ENCODE measurements at places on chromosomes 7 and 10. TPM values are rescaled to one million over a fixed set of nuclear protein-coding genes. Genes with fewer than 3 reads are reported as not detected.

Gene DPP6
- 0.56 TPM for total RNA-seq

GRCh38 chr7:36712015-36712414, 12.3 kb downstream of the AOAH start:
- no peak for DNase-seq

DNA sequence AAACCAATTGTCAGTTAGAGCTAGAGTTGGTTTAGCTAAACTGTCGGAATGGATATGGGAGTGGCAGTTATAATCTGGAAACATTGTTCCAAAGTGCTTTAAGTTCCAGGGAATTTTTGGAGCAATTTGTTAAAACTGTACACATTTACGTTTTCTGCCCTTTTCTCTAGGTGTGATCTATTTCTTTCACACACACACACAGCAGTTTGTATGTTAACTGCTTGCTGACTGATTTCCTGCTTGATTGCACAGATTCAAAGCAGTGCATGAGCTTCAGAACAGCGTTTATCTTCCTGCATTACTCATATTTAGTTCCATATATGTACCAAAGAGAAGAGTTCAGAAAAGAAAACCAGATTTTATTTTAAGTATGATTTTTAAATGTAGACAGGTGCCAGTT, 57.9 kb downstream of the MGMT start:
- DNase-seq: no peak

Gene PTF1A
- total RNA-seq: not detected

Gene PLAC9
- total RNA-seq: 60.9 TPM

DNA sequence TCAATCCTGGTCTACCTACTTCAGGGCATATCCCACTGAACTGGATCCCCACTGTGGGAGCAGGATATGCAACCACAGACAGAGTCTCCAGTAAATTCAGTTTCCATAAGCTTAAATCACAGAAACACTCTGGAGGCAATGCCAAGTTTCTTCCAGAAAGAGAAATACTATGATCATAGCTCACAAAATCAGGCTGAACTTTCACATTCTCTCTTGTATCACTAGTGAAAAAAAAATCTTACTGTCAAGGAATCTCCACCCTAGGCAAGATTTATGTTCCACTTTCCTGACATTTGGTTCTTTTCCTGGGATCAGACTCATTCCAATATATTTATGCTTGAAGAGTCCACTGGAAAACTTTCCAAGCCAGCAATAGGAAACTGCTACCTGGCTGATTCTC, 749.0 kb downstream of the SUGCT start:
- DNase-seq: no peak
